ENCODE measurements at places on chromosomes 16 and 17.

- DNase-seq: no peak
Measured at GRCh38 chr17:28895794-28896447, 1.6 kb downstream of the FLOT2 start.

GRCh38 chr17:67421869-67422273 lies 44.8 kb downstream of the PITPNC1 start:
- no peak for DNase-seq

DNA sequence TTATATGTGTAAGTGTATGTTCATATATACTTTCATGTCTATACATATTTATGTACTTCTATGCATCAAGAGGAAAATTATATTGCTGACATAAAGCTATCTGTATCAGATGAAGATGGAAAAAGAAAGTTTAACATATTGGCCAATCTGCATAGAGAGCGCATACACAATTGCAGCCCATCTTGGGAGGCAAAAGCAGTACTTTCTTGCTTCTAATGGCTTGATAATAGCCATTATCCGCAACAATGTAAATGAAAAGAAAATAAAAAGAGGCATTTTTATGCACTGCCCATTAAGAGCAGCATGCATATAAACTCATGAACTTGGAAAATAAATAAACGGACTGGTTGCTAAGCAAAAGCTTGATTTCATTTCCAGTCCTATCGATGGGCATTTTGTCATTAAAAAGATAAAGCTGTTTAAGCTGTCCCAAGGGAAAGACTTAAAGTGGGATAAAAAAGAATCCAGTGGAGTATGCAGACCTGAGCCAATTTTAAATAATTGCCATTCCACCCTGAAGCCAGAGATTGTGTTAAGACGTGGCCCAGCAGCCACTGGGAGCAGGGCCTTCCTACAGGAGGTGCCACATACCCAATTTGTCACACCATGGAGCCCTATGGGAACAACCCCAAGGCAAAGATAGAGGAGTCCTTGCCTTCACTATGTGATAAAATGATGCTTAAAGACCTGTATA lies 183.6 kb upstream of the CDH11 start:
- no peak for DNase-seq

- DNase-seq: no peak
Measured at GRCh38 chr16:49453021-49453420, 79.4 kb downstream of the C16orf78 start.

DNA sequence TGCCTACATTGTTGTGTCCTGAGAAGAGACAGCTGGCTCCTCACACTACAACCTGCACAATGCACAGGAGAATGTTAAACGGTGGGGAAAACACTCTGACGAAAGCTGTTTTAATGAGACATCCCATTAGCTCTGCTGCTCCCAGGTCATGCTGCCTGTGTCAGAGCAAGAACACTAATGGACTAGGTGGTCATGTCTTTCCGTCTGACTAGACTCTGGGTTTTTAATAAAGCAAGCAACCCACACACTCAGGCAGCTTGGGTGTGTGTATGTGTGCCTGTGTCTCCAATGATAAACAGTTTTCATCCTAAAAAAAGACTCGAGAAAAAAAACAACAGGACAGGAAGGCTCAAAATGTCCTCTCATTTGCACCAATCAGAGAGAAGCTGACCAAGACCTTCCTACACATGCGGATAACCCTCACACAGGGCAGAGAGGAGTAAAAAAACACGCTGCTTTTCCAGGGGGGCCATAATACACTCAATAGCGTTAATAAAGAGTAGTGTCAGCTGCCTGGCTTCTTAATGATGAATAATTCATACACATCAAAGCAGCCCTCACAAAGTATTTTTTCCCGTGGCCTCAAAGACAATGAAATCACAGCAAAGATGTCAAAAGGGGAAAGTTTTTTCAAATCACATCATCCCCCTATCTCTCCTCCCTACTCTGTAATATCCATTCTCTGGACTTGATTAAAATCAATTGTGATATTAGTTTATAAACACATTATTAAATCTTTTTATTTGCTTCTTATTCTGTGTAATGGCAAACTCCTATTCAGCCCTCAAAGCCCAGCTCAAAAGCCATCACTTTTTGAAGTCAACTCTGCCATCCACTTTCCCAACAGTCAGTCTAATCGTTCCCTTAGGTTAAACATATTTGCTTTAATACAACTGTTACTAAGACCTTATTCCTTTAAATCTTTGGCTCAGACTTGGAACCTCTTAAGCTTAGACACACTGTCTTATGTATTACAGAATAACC lies 244.2 kb upstream of the CDH11 start:
- DNase-seq: no peak

DNA sequence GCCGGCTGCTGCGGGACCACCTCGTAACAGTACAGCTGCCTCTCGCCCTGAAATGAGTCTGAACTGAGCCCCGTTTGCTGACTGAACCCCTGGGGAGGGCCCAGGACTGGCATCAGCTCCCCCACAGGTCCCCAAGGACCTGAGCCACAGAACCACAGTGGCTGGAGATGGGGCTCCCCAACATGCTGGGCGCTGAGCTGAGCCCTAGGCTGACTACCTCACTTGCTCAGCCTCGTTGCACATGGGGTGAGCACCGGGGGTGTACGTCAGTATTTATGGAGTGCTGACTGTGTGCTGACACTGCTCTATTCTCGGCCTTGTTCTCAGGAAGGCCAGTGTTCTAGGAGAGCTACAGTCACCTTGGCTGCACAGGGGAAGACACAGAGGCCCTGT lies 6.6 kb upstream of the VASN start:
- no peak for DNase-seq

GRCh38 chr17:1422885-1423284 lies 22.9 kb upstream of the YWHAE start:
- no peak for DNase-seq

- DNase-seq: no peak
Measured at GRCh38 chr16:17358355-17358754, 112.4 kb downstream of the XYLT1 start.

GRCh38 chr17:64393000-64393402 lies 2.3 kb upstream of the PECAM1 start:
- DNase-seq: no peak

DNA sequence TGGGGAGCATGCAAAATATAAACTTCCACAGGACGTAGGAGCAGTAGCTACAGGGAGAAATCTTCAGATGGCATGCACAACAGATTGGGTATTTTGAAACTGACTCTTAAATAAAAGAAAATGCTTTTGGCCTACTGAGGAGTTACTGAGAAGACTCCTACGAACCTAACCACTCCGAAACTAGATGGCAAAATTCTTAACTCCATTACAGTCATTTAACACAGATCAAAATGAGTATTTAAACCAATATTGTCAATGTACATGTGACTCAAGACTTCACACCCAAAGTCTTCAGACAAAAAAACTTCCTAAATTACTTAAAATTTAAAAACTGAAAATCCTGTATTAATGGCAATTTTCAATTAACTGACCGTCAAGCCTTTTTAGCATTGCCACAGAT lies 8.4 kb upstream of the TERB1 start:
- DNase-seq: no peak

DNA sequence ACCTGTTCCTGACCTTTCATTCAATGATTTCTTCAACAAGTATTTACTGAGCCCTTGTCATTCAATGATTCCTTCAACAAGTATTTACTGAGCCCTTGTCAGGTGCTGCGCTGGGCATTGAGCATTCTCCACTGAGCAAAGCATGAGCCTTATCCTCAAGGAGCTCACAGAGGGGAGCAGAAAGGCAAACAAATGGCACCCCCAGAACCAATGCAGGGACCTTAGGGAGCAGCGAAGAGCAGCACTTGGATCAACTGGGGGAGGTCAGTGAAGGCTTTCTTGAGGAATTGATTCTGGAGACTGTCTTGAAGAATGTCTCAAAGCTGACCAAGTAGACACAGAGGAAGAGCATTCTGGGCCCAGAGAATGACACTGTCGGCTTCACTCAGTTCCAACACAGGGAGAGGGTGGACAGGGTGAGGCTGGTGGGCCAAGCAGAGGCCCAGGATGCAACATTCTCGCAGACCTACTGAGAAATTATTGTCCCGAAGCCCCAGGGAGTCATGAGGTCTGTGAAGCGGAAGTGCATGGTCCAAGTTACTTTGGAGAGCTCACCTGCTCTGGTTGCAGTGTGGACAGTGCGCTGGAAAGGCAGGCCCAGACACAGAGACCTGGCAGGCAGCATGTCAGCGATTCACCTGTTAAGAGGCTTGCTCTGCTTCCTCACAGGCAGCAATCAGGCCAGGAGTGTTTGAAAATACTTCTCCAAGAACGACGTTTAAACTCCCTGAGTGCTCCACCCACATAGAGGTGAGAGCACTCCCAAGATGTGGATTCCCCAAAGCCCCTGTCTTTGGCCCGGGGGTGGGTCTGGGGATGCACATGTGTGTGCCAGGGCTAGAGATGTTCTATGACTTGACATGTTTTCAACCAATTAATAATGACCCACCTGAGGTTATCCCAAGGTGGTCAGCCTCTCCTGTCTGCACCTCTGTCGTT lies 3.2 kb upstream of the MPO start:
- DNase-seq: no peak

DNA sequence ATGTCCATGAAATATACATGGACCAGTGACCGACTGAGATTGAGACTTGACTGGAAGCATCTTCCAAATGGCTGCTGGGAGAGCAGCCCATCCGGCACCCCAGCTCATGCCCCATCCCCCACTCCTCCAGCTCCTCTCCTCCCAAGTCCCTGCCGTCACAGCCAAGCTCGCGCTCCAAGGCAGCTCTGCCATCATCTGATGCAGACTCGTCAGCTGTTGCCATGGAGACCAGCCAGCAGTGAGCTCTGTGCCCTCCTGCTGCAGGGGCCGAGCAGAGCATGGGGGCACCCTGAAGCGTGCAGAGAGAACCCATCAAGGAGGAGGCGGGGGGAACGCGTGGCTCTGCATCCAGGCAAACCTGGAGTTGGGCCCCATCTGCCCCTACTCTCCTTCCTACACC lies 74.5 kb upstream of the TNRC6C start:
- no peak for DNase-seq

- DNase-seq: no peak
Measured at GRCh38 chr16:70472786-70473433, 18.5 kb downstream of the FCSK start.

Measured in T-helper 17 cell (primary cell).